ENCODE measurements at places on chromosomes 2 and 18. TPM values are rescaled to one million over a fixed set of nuclear protein-coding genes. Genes with fewer than 3 reads are reported as not detected.

DNA sequence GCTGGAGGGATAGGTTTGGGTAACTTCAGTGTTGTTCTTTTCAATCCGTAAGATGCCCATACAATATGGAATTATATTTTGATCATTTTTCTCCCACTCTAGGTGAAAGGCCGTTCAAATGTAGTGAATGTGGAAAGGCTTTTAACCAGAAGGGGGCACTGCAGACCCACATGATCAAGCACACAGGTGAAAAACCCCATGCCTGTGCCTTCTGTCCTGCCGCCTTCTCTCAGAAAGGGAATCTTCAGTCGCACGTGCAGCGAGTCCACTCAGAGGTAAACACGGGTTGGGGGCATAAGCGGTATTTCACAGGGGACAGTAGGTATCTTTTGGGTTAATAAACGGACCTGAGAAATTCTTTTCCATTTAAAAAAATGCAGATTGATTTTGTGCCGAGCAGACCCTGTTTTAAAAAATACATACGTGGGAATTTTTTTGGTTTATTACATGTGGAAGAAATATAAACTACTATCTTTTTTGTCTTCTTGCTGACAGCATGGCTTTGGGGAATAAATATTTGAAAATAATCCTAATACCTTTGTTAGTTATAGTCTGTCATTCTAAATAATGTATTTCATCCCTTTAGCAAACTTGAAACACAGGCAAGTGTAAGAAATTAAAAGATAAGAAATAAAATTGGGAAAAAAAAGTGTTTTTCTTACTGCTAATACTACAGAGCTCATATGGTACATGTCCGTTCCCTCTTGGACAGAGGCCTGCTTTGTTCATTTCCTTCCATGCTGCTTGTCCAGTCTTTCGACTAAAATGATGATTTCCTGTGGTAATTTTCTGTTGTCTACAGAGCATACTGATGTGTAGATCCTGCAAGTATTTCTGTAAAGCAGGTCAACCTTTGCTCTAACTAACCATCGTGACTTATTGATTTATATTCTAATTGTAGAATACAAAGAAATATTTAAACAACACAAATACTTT, 53.3 kb downstream of the ZNF236 start:
- no peaks in the 10 kb centered on the region for H3K27me3 ChIP-seq
- H3K4me1 ChIP-seq = no peaks in the 10 kb centered on the region
- no peak overlapping the region for H3K27ac ChIP-seq
- peaks cover 70% of the 10 kb centered on the region for H3K36me3 ChIP-seq
- H3K4me3 ChIP-seq = no peak overlapping the region
- no peak for DNase-seq

GRCh38 chr18:10168477-10168876, 254.7 kb downstream of the VAPA start:
- no peak overlapping the region for H3K27ac ChIP-seq
- no peaks in the 10 kb centered on the region for H3K4me1 ChIP-seq

GRCh38 chr2:165793161-165793778, 777 bp downstream of the GALNT3 start:
- no peaks in the 10 kb centered on the region for H3K36me3 ChIP-seq
- no peak for DNase-seq
- peaks cover 7% of the 10 kb centered on the region for H3K4me1 ChIP-seq
- H3K27me3 ChIP-seq = peaks cover 23% of the 10 kb centered on the region
- H3K27ac ChIP-seq = no peak overlapping the region

FAM110C gene
- 6.1 TPM for total RNA-seq

DNA sequence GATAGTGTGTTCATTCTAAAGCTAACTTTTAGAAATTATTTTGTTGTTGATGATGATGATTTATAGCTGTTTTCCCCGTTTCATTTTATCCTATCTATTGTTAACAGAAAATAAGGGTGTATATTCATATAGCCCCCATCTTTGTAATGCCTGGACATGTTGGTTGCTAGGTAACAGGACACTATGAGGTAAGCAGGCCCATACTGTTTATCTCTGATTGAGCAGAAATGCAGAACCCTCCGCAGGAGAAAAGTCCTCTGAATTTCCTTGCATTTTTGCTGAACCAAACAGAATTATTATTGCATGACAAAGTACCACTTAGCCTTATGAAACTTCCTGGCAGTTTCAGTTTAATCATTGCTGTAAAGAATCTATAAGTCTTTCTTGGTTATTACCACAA, 339.4 kb downstream of the DCC start:
- no peaks in the 10 kb centered on the region for H3K36me3 ChIP-seq
- H3K4me3 ChIP-seq = no peak overlapping the region
- H3K27me3 ChIP-seq = no peaks in the 10 kb centered on the region
- H3K4me1 ChIP-seq = no peaks in the 10 kb centered on the region

DNA sequence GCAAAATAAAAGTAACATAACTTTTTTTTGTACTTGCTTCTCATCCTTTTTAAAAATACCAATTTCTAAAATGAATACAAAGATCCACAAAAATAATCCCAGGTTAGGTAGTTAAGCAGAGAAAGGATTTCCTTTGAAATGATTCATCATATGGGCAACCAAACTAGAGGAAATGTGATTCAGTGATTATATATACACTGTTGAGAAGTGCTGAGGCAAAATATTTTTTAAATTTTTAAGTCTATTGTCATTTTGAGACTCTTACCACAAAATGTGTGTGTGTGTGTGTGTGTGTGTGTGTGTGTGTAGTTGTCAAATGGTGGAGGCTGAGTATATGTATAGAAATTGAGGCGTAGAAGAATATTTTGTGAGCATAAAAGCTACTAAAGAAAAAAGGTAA, 1075.3 kb downstream of the LRP1B start:
- H3K27me3 ChIP-seq = no peaks in the 10 kb centered on the region
- H3K4me3 ChIP-seq = no peak overlapping the region
- no peaks in the 10 kb centered on the region for H3K36me3 ChIP-seq

- no peak overlapping the region for H3K27ac ChIP-seq
- H3K36me3 ChIP-seq = no peaks in the 10 kb centered on the region
- no peak for DNase-seq
- H3K4me1 ChIP-seq = peaks cover 34% of the 10 kb centered on the region
Observed at GRCh38 chr18:61736133-61736532, 156.7 kb downstream of the RNF152 start.

DNA sequence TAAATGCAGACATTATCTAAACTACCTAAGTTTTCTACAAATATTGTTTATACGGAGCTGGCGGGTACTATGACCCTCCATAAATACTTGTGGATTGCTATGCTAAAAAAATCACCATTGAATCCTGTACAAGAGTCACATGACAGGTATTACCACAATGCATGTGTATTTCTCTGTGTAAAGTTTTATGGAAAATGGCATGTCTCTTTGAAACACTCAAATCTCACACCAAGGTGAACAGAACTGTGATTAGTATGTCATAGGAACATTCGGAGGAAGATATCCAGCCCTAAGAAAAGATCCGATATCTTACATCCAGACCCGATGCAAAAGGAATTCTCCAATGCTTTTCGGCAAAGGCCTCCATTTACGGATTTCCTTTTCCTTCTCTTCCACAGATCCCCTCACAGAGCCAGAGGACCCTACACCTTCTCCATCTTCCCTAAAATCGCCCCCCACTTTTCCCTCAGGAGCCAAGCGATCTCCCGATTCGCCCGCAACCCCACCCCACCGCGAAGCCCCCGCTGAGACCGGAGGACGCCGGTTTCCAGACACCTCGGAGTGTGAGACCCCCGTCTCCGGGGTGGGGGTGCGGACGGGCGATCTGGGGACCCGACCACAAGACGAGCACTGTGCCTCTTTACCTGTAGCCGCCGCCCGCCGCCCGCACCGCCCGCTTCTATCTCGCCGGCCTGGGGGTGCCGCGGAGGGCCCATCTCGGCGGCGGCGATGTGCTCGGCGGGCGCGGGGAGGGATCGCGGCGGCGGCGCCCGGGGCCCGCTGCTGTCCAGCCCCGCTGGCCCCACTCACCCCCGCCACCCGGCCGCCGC, 1.2 kb downstream of the SAP130 start:
- H3K27ac ChIP-seq = peak overlapping the region; percentile 78
- H3K4me1 ChIP-seq = peaks cover 6% of the 10 kb centered on the region
- no peaks in the 10 kb centered on the region for H3K27me3 ChIP-seq

Data from heart left ventricle (tissue), 16 donors.